ENCODE measurements at places on chromosomes 13 and 19. TPM values are rescaled to one million over a fixed set of nuclear protein-coding genes. Genes with fewer than 3 reads are reported as not detected.

REEP6 gene
- 10.5 TPM for total RNA-seq

KCNRG gene
- 0.64 TPM for total RNA-seq

NKPD1 gene
- 0.17 TPM for total RNA-seq

B9D2 gene
- 4.8 TPM for total RNA-seq

ATP1A3 gene
- 11.6 TPM for total RNA-seq

CCNA1 gene
- 2.4 TPM for total RNA-seq

TRPC4 gene
- 18.9 TPM for total RNA-seq

CYP4F8 gene
- total RNA-seq: not detected

GPALPP1 gene
- 20.3 TPM for total RNA-seq

TDRD12 gene
- total RNA-seq: 1.3 TPM

SLC25A30 gene
- 5.4 TPM for total RNA-seq

RPS19 gene
- total RNA-seq: 3,117 TPM

GPC6 gene
- 16.1 TPM for total RNA-seq

SIGLEC8 gene
- not detected for total RNA-seq

- H3K27ac ChIP-seq: no peak overlapping the region
- no peaks in the 10 kb centered on the region for H3K36me3 ChIP-seq
- peaks cover 4% of the 10 kb centered on the region for H3K4me1 ChIP-seq
- no peak overlapping the region for H3K4me3 ChIP-seq
- no peak for DNase-seq
These were observed 85.7 kb upstream of the WASF3 start for GRCh38 chr13:26471807-26472206.

DNA sequence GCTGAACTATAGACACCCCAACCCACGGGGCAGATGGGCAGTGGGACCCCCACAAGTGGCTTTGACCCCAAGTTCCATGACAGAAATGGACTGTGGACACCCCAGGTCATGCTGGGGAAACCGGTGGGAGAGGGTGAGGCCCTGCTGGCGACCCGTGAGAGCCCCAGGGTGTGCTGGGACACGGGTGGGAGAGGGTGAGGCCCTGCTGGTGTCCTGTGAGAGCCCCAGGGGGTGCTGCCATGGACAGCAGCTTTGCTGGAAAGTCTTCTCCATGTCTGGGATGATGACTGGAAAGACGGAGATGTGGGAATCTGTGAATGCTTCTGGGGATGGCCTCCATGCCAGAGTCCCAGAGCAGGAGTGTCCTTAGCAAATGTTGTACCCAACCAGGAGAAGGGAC lies 148.4 kb downstream of the URI1 start:
- no peak overlapping the region for H3K4me3 ChIP-seq
- H3K36me3 ChIP-seq: no peaks in the 10 kb centered on the region
- no peak for DNase-seq

DNA sequence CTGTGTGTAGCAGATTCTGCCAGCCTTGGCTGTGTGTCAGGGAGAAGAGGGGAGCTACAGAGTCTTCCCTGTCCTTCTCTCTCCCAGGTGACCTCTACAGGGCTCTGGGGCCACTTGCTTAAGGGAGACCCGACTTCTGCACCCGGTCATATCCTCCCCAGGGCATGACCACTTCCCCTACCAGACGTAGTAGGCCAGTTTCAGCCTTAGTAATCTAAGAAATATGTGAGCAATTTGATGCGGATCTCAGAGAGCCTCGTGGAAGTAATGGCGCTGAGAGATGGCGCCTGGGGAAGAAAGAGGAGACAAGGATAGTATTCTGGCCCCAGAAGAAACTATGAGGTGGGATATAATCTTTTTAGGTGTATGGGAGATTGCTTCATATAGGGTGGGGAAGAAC lies 41.9 kb downstream of the NFIX start:
- no peak for DNase-seq
- no peaks in the 10 kb centered on the region for H3K36me3 ChIP-seq
- H3K4me1 ChIP-seq: no peaks in the 10 kb centered on the region
- H3K4me3 ChIP-seq: no peak overlapping the region

GRCh38 chr13:103573446-103573845 lies 507.2 kb upstream of the SLC10A2 start:
- H3K27me3 ChIP-seq: no peaks in the 10 kb centered on the region
- peaks cover 4% of the 10 kb centered on the region for H3K36me3 ChIP-seq
- no peaks in the 10 kb centered on the region for H3K4me1 ChIP-seq
- DNase-seq: no peak
- H3K4me3 ChIP-seq: no peak overlapping the region

GRCh38 chr13:113783966-113784644 lies 25.1 kb downstream of the TMEM255B start:
- H3K4me1 ChIP-seq: no peaks in the 10 kb centered on the region
- H3K4me3 ChIP-seq: no peak overlapping the region
- no peak for DNase-seq
- H3K27ac ChIP-seq: no peak overlapping the region

- H3K4me1 ChIP-seq: no peaks in the 10 kb centered on the region
- DNase-seq: peak; percentile 99
- H3K4me3 ChIP-seq: peak overlapping the region; percentile 97
- no peaks in the 10 kb centered on the region for H3K27me3 ChIP-seq
- H3K36me3 ChIP-seq: peaks cover 15% of the 10 kb centered on the region
These were observed 737 bp downstream of the ZNF575 start for GRCh38 chr19:43533546-43534304.

DNA sequence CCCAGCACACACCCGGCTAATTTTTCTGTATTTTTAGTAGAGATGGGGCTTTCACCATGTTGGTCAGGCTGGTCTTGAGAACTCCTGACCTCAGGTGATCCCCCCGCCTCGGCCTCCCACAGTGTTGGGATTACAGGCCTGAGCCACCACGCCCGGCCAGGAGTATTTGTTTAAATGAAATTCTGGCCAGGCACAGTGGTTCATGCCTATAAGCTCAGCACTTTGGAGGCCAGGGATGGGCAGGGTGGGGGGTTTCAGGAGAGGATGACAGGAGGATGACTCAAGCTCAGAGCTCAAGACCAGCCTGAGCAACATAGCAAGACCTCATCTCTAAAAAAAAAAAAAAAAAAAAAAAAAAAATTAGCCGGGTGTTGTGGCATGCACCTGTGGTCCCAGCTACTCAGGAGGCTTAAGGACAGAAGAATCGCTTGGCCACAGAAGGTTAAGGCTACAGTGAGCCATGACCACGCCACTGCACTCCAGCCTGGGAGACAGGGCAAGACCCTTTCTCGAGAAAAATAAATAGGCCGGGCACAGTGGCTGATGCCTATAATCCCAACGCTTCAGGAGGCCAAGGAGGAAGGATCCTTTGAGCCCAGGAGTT lies 8.2 kb upstream of the DHDH start:
- no peak overlapping the region for H3K27ac ChIP-seq
- DNase-seq: no peak
- H3K36me3 ChIP-seq: peaks cover 18% of the 10 kb centered on the region
- no peaks in the 10 kb centered on the region for H3K4me1 ChIP-seq
- H3K27me3 ChIP-seq: no peaks in the 10 kb centered on the region

- H3K4me3 ChIP-seq: peak overlapping the region; percentile 98
- DNase-seq: no peak
- peaks cover 3% of the 10 kb centered on the region for H3K4me1 ChIP-seq
- H3K27ac ChIP-seq: no peak overlapping the region
- H3K27me3 ChIP-seq: no peaks in the 10 kb centered on the region
These were observed 964 bp downstream of the PAK4 start for GRCh38 chr19:39126312-39127187.

DNA sequence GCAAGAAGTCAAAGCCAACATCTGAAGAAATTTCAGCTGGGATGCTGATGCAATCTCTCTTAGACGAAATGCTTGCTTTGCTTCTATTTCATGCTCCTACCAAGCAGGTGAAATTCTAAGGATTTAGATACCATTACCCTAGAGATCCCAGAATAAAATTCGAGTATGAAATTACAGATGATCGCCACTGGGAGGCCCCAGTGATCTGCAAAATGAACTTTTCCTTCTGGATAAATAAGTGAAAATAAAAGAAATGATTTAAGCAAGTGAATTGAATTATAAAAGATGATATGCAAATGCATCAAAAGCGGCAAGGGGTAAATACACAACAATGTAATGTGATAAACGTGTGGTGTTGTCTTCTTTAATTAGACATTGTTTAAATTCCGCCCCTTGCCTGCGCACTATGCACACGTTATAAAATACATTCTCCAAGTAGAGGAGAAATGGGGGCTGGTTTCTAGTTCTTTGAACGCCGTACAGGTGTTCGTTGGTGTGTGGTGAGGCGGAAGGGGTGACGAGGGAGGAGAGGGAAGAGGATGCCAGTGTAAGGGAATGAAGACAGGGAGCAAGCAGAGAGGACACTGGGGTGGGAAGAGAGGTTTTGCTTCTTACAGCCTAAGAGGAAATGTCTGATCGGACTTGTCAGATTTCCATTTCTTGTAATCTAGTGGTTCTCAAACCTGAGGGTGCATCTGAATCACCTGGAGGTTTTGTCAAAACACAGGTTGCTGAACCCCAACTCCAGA lies 58.0 kb downstream of the ERCC5 start:
- no peaks in the 10 kb centered on the region for H3K4me1 ChIP-seq
- no peaks in the 10 kb centered on the region for H3K27me3 ChIP-seq
- H3K36me3 ChIP-seq: no peaks in the 10 kb centered on the region
- no peak overlapping the region for H3K4me3 ChIP-seq
- no peak overlapping the region for H3K27ac ChIP-seq

DNA sequence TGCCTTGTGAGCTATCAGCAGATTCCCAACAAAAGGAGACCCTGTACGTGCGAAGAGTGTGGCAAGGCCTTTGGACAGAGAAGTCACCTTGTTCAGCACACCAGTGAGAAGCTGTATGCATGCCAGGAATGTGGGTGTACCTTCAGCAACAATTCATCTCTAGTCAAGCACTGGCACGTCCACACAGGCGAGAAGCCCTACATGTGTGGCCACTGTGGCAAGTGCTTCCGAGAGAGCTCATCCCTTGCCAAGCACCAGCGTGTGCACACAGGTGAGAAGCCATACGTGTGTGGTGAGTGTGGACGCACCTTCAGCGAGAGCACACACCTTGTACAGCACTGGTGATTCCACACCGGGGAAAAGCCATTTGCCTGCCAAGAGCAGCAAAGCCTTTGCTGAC lies 7.6 kb upstream of the ZSCAN22 start:
- no peak for DNase-seq
- no peak overlapping the region for H3K27ac ChIP-seq
- no peak overlapping the region for H3K4me3 ChIP-seq

DNA sequence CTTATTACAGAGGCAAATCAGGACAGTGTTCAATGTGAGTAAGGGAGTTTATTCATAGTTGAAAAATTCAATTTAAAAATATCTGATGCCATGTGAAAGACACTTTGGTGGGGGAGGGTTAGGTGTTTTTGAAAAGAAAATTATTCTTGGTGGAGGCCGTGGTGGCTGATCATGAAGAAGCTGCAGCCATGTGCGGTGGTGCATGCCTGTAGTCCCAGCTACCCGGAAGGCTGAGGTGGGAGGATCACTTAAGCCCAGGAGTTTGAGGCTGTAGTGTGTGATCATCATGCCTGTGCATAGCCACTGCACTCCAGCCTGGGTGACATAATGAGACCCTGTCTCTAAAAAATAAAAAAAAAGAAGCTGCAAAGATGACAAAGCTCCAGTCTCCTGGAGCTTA lies 28.6 kb downstream of the WDFY2 start:
- no peak overlapping the region for H3K27ac ChIP-seq
- H3K36me3 ChIP-seq: no peaks in the 10 kb centered on the region
- no peak overlapping the region for H3K4me3 ChIP-seq
- H3K4me1 ChIP-seq: peaks cover 6% of the 10 kb centered on the region

GRCh38 chr19:19105365-19106055 lies 32.8 kb downstream of the TMEM161A start:
- H3K27ac ChIP-seq: no peak overlapping the region
- DNase-seq: peak; percentile 92
- H3K4me1 ChIP-seq: peaks cover 2% of the 10 kb centered on the region
- H3K4me3 ChIP-seq: peak overlapping the region; percentile 90

- H3K36me3 ChIP-seq: no peaks in the 10 kb centered on the region
- H3K4me1 ChIP-seq: no peaks in the 10 kb centered on the region
- H3K4me3 ChIP-seq: no peak overlapping the region
- H3K27ac ChIP-seq: no peak overlapping the region
- no peaks in the 10 kb centered on the region for H3K27me3 ChIP-seq
- DNase-seq: no peak
These were observed 74.9 kb downstream of the SOX1 start for GRCh38 chr13:112141643-112142400.

GRCh38 chr13:25922376-25922775 lies 129.4 kb downstream of the SHISA2 start:
- no peaks in the 10 kb centered on the region for H3K36me3 ChIP-seq
- H3K4me3 ChIP-seq: no peak overlapping the region
- H3K27ac ChIP-seq: no peak overlapping the region
- no peak for DNase-seq

DNA sequence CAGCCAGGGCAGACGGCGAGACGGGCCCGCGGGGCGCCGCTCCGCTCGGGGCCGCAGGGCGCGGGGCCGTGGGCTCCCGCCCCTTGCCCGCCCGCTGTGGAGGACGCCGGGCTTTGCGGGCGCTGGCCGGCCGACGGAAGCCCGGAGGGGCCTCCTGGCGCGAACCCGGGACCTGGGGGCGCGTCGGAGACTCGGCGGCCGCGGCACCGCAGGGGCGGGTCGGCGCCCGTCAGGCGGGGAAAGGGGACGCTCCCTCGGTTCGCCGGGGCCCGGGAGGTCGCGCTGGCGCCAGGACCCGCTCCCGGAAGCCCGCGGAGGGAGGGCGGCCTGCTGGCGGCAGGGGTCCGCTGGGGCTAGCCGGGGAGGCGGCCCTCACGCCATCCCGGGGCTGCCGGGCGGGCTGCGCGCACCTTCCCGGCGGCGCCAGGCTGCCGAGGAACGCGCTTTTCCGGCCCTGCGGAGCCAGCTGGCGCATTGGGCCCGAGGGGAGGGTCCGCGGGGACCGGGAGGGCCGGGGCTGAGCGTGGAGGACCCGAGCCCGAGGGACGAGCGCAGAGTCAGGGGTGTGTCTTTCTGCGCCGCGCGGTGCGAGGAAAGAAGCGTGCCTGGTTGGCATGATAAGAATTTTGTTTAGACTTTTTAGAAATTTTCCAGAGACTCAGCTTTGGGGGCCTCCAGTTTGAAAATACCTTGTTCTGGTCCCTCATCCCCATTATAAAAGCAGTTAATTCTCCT lies 511 bp downstream of the GARRE1 start:
- no peaks in the 10 kb centered on the region for H3K27me3 ChIP-seq
- H3K36me3 ChIP-seq: no peaks in the 10 kb centered on the region
- DNase-seq: peak; percentile 41
- H3K4me1 ChIP-seq: no peaks in the 10 kb centered on the region

GRCh38 chr19:2578901-2579677 lies 103.2 kb downstream of the GADD45B start:
- peaks cover 2% of the 10 kb centered on the region for H3K4me1 ChIP-seq
- no peaks in the 10 kb centered on the region for H3K36me3 ChIP-seq
- DNase-seq: peak; percentile 92

DNA sequence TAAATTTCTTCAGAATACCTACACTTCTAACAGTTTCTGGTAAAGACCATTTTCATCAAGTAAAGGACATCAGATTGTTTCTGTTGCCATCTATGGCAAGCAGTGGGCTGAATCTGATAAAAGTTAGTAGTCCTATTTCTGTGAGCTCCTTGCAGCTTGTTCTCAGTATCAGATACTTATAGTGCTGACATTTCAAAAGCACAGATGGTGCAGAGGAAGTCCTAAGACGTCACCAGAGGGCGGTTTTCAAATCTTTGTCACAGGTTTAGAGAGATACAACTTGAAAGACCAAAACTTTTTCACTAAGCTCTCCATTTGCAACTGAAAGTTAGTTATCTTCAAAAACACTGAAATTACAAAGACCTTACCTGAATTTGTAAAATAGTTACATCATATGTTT lies 719.8 kb downstream of the SLITRK1 start:
- no peaks in the 10 kb centered on the region for H3K4me1 ChIP-seq
- H3K36me3 ChIP-seq: no peaks in the 10 kb centered on the region
- H3K27me3 ChIP-seq: no peaks in the 10 kb centered on the region
- no peak for DNase-seq

GRCh38 chr19:7477758-7478157 lies 11.1 kb downstream of the PEX11G start:
- no peaks in the 10 kb centered on the region for H3K4me1 ChIP-seq
- no peak overlapping the region for H3K4me3 ChIP-seq
- H3K36me3 ChIP-seq: no peaks in the 10 kb centered on the region
- H3K27ac ChIP-seq: no peak overlapping the region
